ENCODE measurements at places on chromosomes 2 and 18.

- no peak for DNase-seq
These were observed at the start of gene CHRNG for GRCh38 chr2:232539298-232540231. CHRNG (plus strand) TSS chr2:232539692; CDS start chr2:232539748, 56 bp downstream.

DNA sequence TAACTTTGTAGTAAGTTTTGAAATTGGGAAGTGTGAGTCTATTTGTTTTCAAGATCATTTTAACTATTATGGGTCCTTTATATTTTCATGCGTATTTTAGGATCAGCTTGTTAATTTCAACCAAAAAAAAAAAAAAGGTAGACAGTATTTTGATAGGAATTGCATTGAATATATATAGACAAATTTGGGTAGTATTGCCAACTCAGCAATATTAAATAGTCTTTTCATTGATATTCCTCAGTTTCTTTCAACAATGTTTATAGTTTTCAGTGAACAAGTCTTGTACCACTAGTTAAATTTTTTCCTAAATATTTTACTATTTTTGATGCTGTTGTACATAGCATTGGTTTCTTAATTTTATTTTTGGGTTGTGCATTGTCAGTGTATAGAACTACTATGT lies 149.9 kb downstream of the TAF4B start:
- DNase-seq: no peak

GRCh38 chr18:36513556-36513955 lies 216.0 kb downstream of the FHOD3 start:
- no peak for DNase-seq

GRCh38 chr2:44974064-44974715 lies 32.7 kb downstream of the SIX3 start:
- DNase-seq: peak; percentile 63

DNA sequence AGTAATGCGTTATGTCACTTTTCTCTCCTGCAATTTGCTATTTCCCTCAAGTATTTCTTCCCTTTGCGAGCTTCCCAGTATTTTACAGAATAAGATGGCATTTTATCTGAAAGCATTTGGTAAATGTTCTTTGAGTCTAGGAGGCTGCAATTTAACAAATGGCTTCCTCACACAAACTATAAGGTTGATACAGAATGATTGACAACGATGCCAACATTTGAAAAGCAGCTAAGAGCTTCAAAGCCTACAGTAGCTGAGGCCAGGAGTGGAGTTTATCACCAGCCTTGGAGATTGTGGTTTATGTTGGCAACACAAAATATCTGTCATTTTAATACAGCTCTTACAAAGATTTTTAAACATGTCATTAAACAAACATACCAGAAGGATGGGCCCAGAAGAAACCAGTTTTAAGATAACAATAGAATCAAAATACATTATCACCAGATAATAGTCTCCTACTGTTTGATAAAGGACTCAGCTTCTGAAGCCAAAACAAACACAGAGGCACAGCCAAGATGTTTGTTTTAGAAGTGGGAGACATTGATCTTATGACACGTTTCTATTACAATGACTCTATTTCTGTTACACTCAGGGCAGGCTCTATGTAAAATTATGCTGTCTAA lies 711.4 kb upstream of the ACVR2A start:
- DNase-seq: no peak

GRCh38 chr18:76487782-76488181 lies 7.3 kb downstream of the ZNF516 start:
- DNase-seq: no peak

- no peak for DNase-seq
These were observed 5.7 kb downstream of the DSEL start for GRCh38 chr18:67510831-67511230.

DNA sequence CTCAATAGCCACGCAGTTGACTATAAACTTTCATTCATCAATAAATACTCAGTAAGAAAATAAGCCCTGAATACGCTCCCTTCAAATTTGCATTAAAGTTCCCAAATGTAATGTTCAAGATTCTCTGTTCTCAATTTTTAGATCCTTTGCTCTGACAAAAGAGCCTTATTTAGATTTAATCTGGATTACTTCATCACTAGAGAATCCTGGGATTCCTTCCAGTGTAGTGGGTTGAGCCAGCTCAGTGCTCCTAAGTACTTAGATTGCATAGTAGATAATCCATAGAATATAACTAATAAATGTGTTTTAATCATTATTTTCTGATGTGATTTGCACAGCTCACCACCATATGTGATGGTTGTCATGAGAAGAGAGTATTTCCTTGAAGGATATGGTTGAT lies 1286.2 kb downstream of the SUCLG1 start:
- no peak for DNase-seq
